ENCODE measurements at places on chromosomes 6 and 20.

DNA sequence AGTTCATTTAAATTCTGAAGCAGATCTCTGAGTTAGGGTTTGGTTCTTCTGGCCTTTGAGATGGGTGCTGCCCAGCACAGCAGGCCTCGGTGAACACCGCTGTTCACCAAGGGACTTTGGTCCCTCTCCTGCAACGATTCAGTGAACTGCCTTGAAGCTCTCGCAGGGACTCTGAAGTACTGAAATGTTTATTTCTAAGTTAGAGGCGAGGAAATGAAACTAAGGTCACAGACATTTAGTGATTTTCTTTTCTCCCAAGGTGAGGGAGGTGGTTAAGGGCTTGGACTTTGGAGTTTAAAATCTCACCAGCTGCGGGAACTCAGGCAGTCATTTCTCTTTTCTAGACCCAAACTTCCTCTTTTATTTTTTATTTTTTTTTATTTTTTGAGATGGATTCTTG lies 26.2 kb downstream of the E2F3 start:
- DNase-seq = no peak

- no peak for DNase-seq
Measured at GRCh38 chr6:63574554-63574900, 2.2 kb downstream of the LOC128125822 start.

- DNase-seq = no peak
Measured at GRCh38 chr6:56594699-56595098, 48.0 kb downstream of the DST start.

DNA sequence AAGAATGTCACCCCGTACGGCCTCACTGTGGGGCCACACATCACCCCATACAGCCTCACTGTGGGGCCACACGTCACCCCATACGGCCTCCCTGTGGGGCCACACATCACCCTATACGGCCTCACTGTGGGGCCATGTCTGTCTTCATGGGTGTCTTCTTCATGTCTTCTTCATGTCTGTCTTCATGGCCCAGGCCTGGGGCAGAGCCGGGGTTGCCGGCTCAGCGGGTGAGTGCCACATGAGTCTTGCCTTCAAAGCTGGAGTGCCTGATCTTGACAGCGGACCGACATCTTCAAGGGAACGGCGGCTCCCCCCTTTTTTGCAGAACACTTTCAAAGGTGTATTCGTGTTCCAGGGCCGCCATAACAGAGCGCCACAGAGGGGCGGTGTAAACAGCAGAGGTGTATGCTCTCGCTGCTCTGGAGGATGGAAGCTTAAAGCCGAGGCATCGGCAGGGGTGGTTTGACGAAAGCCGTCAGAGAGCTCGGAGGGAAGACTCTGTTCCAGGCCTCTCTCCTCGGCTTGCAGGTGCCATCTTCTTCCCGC lies 365.0 kb downstream of the TAF4 start:
- no peak for DNase-seq

DNA sequence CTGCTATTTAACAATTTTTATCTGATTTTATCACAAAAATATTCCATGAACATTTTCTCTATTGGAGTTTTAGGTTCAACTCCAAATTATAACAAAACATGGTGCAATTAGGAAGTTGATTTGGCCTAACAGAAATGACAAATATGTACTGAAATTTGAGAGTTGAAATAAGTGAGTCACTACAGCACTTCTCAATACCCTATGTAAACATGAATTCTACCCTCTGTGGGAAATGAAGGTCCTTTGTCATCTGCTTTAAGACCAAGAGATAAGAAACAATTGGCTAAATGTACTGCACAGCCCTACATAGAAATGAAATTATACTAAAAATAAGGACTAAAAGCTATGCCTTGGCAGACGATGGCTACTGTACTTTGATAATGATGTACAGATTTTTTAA lies 86.2 kb upstream of the BEND6 start:
- DNase-seq = no peak

DNA sequence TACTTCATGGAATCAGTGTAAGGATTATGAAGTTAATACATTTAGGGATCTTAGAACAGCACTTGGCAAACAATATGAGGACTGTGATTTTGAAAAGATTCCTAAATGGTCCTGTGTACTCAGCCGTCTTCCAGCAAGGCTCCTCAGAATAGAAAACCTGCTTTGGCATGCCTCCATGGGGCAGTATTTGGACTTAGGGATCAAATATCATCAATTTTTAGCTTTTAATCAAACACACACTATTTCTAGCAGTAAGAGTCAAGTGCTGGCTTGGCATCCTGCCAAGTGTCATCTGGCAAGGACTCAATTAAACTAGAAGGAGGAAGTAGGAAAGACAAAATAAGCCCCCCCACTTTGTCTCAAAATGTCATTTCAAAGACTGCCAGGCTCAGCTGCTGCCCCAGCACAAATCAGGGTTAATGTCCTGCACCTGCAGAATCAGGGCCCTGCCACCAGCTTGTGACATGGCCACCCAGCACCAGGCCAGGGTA lies 40.8 kb downstream of the IYD start:
- DNase-seq = no peak

- DNase-seq = peak; percentile 43
Measured at GRCh38 chr6:109705258-109705657, 14.2 kb downstream of the FIG4 start.

DNA sequence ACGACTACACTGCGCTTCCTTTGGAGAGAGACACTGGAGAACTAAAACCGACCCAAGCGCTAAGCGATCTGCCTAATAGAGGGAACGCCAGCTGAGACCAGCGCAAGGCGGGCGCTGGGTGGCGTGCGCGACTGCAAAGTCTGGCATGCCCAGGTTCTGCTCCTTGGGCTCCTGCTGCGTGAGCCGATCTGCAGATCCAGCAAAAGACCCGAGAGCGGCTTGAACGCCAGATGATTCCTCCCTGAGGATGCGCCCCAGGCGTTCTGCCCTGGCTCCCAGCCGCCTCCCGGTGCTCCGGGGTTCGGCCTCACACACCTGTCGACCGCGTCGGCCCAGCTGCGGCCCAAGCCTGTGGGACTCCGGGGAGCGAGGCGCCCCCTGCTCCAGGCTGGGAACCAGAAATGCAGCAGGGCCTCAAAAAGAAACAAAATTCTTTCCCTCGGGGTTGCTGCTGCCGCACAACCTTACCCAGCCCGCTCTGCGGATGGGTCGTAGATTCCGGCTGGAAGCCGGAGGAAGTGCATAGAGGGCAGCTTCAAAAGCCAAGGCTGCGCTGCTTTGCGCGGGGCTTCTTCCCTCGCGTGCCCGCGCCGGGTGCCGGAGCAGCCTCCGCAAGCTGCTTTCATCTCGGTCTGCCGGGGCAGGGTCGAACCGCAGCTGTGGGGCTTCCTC lies 17.9 kb upstream of the PRDM13 start:
- peak; percentile 47 for DNase-seq

DNA sequence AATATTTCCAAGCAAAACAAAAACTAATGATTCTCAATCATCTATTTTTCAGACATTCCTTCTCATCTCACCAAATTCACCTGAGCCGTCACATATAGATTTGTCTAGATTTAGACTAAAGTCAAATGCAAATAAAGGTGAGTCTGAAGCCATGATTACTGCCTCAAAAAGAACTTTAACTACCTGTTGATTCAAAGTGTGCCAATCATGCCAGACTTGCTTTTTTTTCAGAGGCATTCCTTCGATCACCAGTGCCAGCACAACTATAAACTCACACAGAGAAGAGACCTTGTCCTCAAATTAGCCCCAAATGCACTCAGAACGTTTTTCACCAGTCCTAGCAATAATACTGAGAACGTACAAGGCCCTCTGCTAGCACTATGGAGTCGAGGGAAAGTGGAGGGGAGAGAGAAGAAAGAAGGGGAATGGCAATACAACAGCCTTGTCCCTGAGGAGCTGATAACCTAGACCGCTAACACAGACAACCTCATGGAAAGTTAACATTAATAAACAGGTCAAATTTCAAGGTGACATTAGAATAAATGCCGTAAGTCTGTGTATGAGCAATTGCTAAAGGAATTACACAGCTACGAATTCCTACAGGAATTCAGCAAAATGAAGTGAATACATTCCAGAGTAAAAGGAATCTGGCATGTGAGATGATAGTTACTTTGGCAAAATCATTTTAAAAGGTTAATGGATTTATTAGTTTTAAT lies 60.9 kb downstream of the EPB41L2 start:
- DNase-seq = no peak

DNA sequence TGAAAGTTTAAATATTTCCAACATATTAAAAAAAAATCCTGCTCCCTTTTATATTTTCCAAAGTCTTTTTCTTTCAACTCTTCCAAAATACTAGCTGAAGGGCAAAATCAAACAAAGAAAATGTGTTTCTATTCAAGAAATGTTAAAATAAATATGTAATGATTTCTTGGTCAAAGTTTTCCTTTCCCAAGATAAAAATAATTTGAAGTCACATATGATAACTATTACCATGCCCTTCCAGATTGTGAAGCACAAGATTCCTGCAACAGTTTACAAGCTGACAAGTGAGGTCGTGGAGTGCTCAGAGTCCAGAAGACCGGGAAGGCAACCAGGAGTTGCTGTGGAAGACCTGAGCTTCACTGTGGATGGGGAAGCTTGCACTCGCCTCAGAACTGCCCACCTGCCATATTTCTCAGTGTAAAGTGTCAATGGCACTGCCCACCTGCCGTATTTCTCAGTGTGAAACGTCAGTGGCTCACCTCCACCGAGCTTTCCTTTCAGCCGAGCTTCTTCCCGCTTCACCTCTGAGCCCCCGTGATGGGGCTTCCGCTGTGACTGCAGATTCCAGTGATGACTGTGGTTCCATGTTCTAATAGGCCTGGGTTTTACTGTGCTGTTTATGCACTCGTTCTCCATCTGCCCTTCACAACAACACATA lies 160.5 kb downstream of the THBS2 start:
- no peak for DNase-seq

GRCh38 chr6:158596861-158597260 lies 37.0 kb downstream of the TMEM181 start:
- DNase-seq = no peak

GRCh38 chr6:25010176-25010575 lies 74.4 kb upstream of the RIPOR2 start:
- no peak for DNase-seq
